Activated T-helper 2 cell treated with anti-CD3 and anti-CD28 coated beads, Interferon-gamma antibody, Interleukin-2, Interleukin-4, amounts not matched to agents 10 μg/mL and 5 μg/mL and 100 μg/mL, durations not matched to agents 14 hours and 24 hours and 36 hours (primary cell): ENCODE measurements at places on chromosomes 1 and 21. TPM values are rescaled to one million over a fixed set of nuclear protein-coding genes. Genes with fewer than 3 reads are reported as not detected.

DNA sequence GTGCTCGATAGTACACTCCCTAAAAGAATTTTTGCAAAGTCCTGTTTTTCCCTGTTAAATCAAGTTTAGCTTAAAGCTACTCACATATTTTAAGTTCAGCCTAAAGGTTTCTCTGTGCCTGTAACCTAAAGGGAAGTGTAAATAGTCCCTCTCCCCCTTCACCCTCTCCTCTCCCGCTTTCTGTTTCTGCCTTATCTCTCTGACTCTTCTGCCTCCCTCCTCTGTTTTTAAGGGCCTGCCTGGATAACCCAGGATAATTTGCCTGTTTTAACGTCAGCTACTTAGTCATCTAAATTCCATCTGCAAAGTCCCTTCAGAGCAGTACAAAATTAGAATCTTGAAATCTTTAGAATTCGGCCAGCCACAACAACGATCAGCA is 92.6 kb downstream of the NID1 start:
- no peak for DNase-seq
- peak overlapping the region; percentile 79 for H3K27ac ChIP-seq

DNA sequence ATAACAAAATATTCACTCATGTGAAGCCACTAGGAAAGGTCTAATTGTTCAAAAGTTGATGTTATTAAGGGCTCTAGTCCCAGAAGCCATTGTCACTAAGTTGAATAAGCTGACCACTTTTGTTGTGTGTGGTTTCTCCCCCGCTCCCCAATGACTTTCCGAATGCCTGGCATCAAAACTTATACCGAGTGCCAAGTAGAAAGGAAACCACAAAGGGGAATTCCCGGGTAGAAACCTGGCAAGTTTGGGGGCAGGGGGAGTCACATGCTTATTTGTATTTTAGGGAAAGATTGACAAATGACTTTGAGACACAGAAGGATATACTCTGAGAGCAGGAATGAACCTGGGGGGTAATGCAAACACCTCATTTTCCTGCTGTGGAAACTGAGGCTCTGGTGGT is 154.1 kb downstream of the TGFBR3 start:
- peaks cover 61% of the 10 kb centered on the region for H3K36me3 ChIP-seq
- H3K27me3 ChIP-seq, result no peaks in the 10 kb centered on the region
- H3K4me1 ChIP-seq, result peaks cover 59% of the 10 kb centered on the region
- peak overlapping the region; percentile 5 for H3K4me3 ChIP-seq
- peak overlapping the region; percentile 75 for H3K27ac ChIP-seq
- no peak for DNase-seq

GRCh38 chr1:1106510-1107221 is 9.2 kb downstream of the C1orf159 start:
- H3K27me3 ChIP-seq, result no peaks in the 10 kb centered on the region
- no peak overlapping the region for H3K4me3 ChIP-seq

Gene ERG
- total RNA-seq, result 0.46 and 0.55 TPM in 2 replicates

GRCh38 chr1:22609291-22609690 is 27.1 kb upstream of the C1QA start:
- no peak for DNase-seq
- no peaks in the 10 kb centered on the region for H3K4me1 ChIP-seq
- H3K27ac ChIP-seq, result no peak overlapping the region
- no peak overlapping the region for H3K4me3 ChIP-seq
- H3K36me3 ChIP-seq, result no peaks in the 10 kb centered on the region

DNA sequence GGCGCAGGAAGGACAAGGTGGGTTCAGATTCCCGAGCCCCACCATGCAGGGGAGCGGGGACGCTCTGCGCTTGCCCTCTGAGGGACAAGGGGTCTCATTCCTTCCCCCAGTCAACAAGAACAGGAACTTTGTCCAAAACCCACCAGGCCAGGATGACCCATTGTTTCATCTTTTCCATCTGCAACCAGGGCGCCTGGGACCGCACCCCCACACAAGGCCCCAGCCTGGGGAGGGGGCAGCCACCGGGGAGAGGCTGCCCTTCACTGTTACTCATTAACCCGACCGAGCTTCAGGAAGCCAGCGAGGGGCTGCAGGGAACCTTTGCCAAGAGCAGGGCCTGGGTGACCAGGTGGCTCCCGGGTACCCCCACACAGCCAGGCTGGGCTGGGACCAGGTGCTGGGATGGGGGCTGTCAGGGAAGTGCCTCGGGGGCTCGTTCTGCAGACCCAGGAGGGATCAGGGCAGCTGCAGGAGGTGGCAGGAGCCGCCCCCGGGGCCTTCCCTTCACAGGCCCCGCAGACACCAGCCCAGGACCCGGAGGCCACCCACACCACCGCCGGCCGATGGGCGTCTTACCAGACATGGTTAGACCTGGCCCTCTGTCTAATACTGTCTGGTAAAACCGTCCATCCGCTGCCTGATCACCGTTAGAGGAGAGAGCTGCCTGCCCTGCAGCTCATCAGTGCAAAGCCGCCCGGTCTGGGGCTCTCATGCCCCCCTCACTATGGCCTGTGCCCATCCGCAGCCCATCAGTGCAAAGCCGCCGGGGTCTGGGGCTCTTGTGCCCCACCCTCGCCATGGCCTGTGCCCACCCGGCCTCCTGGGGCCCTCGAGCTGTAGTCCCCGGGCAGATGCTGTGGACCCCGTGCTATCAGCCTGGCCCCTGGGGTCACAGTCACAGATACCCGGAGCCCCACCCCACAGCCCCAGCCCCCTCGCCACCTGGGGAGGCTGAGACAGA is 4.9 kb upstream of the TTLL10 start:
- H3K27ac ChIP-seq, result no peak overlapping the region
- H3K27me3 ChIP-seq, result peaks cover 7% of the 10 kb centered on the region
- H3K36me3 ChIP-seq, result no peaks in the 10 kb centered on the region
- H3K4me3 ChIP-seq, result no peak overlapping the region
- no peak for DNase-seq
- peaks cover 5% of the 10 kb centered on the region for H3K4me1 ChIP-seq

GRCh38 chr21:28541371-28542112 is 451.1 kb downstream of the LTN1 start:
- no peak overlapping the region for H3K27ac ChIP-seq
- no peaks in the 10 kb centered on the region for H3K27me3 ChIP-seq
- no peaks in the 10 kb centered on the region for H3K4me1 ChIP-seq

Gene CHIT1
- total RNA-seq, result 0.09 and 0.34 TPM in 2 replicates

Gene CHIA
- total RNA-seq, result not detected in 2 replicates

DNA sequence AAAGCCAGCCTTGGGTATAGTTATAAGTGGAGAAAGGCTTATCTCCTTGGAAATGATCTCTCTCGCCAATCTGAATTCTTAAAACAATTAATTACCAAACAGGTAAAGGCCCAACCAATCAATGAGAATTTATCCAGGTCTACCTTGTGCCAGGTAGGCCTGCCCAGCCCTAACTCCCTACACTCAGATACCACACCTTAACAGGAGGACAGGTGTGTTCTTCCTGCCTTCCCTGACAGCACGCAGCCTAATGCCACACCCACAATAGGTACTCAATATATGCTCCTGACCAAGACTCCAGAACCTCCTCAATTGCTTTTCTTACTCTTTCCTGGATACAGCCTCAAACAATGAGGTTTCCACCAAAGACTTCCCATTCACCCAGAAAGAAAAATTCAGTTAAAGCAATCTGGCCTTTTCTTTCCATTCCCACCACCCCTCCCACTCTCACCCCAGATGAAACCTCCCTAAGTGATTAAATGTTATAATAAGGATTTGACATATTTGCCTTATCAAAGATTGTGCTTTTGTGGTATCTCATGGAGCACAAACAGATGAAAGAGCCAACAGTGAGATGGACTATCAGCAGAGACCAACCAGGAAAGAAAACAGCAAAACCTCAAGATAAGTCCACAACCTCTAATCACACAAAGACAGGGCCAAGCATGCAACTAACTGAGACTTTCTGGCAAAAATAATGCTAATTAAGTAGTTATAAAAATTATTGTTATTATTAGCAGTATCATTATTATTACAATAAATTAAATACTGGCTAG is 25.6 kb downstream of the TRABD2B start:
- H3K4me3 ChIP-seq, result no peak overlapping the region
- no peaks in the 10 kb centered on the region for H3K4me1 ChIP-seq
- no peak for DNase-seq
- H3K36me3 ChIP-seq, result no peaks in the 10 kb centered on the region
- no peak overlapping the region for H3K27ac ChIP-seq

- DNase-seq, result no peak
- H3K27me3 ChIP-seq, result peaks cover 7% of the 10 kb centered on the region
- H3K36me3 ChIP-seq, result no peaks in the 10 kb centered on the region
- H3K4me1 ChIP-seq, result no peaks in the 10 kb centered on the region
Measured at GRCh38 chr1:70945251-70945650, 102.4 kb downstream of the PTGER3 start.

DNA sequence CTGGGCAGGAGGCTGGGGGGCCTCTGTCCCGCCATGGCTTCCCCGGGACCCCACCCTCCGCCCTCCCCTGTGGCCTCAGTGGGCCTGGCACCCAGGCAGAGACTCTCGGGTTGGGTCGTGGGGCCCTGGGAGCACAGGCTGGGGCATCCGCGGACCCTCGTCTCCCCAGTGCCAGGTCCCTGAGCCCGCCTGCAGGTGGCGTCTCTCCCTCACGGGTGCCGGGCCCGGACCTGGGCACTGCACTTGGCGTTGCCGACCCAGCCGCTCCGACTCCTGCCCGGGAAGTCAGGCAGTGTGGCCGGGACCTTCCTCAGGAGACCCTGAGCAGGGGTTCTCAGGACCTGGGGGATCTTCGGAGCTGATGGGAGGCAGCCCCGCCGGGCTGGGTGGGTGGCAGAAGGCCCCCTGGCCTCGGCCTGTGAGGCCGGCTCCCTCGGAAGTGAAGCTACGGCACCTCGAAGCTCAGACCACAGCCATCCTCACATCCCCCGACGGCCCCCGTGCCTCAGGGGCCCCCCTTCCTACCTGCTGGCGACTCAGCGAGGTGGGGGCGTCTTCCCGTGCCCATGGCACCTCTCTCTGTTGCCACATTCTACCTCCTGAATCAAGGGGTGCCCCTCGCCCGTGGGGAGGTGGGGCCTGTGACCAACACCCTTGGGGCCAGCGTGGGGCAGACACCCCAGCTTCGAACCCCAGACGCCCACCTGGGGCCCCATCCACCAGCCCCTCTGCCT is 6.4 kb upstream of the C1orf159 start:
- H3K27me3 ChIP-seq, result peaks cover 12% of the 10 kb centered on the region
- H3K4me3 ChIP-seq, result peak overlapping the region; percentile 26
- DNase-seq, result peak; percentile 75

Gene OR2T33
- not detected in 2 replicates for total RNA-seq

DNA sequence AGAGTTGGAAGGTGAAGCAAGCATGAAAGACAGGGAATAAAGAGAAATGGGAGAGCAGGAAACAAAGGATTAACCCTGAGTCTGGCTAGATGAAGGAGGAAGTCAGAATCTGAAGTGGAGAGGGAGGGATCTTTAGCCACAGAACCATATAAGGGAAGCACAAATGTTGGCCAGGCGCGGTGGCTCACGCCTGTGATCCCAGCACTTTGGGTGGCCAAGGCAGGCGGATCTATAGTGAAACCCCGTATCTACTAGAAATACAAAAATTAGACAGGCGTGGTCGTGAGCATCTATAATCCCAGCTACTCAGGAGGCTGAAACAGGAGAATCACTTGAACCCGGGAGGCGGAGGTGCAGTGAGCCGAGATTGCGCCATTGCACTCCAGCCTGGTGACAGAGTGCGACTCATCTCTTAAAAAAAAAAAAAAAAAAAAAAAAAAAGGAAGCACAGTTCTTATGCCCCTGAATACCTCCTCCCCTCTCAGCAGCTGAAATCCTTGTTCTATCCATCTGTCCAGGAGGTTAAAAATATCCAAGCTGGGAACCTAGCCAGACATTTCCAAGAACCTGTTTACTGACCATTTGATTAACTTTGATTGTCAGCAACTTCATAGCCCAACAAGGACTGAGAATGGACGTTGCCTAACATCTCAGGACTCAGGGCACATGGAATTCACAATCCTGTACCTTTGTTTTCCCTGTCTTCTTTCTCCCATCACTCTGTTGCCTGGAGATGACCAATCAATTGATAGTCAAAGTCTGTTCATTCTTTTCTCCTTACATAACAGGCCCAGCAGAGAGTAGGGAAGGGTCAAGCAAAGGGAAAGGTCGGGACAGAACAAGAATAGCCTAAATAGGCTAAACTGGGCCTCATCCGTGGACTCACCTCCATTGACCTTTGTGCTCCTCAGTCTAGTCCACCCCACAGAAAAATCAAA is 10.6 kb downstream of the TXNIP start:
- no peaks in the 10 kb centered on the region for H3K27me3 ChIP-seq
- H3K36me3 ChIP-seq, result peaks cover 1% of the 10 kb centered on the region
- H3K4me1 ChIP-seq, result peaks cover 57% of the 10 kb centered on the region
- H3K27ac ChIP-seq, result peak overlapping the region; percentile 56
- peak overlapping the region; percentile 19 for H3K4me3 ChIP-seq

DNA sequence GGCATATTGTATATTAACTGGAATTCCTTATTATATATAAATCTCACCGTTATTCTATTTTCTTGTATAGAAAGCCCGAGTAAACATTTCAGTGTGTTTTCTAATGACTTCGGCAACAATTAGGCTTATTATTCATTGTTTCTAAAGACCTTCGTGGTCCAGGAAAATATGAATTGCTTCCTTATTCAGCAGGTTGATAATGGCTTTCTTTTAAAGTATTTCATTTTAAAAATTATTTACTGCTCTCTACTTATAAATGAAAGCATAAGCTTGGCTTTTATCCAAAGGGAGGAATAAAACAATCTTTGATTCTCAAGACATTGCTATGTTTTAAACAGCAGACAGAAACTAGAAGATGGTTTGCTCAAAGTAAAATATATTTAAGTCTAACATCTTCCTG is 198.4 kb upstream of the RGS18 start:
- no peak for DNase-seq
- no peaks in the 10 kb centered on the region for H3K27me3 ChIP-seq
- no peak overlapping the region for H3K4me3 ChIP-seq
- no peaks in the 10 kb centered on the region for H3K4me1 ChIP-seq

- peaks cover 6% of the 10 kb centered on the region for H3K4me1 ChIP-seq
- peaks cover 23% of the 10 kb centered on the region for H3K27me3 ChIP-seq
- no peaks in the 10 kb centered on the region for H3K36me3 ChIP-seq
Measured at GRCh38 chr1:116167625-116168276, 56.6 kb downstream of the MAB21L3 start.

DNA sequence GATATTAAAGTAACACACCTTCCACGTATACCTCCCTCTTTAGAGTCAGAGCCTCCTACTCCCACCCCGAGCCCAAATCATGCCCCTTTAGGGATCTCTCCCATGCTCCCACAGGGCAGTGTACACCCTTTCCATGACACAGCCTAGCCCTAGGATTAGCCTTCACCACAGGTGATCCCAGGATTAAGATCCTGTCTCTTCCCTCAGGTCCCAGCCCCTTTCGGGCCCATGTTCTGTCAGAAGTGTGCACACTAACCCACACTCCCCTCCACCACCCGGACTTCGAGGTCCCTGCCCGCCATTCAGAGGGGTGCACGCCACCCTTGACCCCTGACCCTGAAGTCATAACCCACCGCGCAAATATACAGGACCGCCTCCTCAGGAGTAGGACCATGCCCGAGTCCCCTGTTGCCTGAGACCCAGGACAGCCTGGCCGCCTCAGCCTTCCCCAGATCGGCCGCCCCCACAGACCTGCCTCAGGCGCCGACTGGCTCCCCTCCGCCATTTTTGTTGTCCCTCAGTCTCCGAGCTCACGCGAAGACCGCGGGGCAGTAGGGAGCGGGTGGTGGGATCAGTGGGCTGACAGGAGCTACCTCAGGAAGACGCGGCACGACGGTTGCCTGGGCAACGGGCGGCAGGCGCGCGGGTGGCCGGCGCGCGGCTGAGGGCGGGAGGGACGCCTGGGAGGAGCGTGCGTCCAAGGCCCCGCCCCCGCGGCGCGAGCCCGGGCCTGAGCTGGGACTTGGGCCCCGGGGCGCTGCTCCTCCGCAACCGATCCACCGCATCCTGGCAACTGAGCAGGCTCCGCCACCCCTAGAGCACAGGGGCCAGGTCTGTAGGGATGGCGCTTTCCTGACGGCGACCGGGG is at the start of gene AGBL4:
AGBL4 (minus strand) TSS at position 663 of the 868 bp plus-strand sequence.
- H3K36me3 ChIP-seq, result no peaks in the 10 kb centered on the region
- H3K4me1 ChIP-seq, result peaks cover 3% of the 10 kb centered on the region
- DNase-seq, result no peak
